Fibroblast of skin of right biceps (primary cell): ENCODE measurements at places on chromosomes 7 and 10.

GRCh38 chr10:126353666-126354065 lies 34.6 kb downstream of the ADAM12 start:
- no peak for DNase-seq

DNA sequence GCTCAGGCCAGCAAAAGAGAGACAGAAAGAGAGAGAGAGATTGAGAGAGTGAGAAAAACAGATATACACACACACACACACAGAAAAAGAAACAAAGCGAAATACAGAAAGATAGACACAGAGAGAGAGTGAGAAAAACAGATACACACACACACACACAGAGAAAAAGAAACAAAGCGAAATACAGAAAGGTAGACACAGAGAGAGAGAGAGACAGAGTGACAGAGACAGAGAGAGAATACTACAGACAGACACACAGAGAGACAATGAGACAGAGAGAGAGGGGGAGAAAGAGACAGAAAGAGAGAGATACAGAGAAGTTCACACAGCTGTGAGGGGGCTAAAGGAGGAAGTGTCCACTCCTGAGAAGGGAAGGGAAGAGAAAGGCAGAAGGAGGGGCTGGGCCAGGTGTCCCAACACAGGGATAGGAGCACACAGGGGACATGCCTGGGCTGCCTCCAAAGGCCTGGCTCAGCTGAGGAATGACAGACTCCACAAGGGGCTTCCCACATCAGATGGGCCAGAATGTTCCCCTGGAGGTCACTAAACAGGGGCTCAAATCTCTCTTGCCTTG lies 4.3 kb downstream of the GCK start:
- DNase-seq: no peak

- DNase-seq: no peak
Measured at GRCh38 chr10:50613150-50613549, 10.6 kb downstream of the SGMS1 start.

- peak; percentile 49 for DNase-seq
Measured at GRCh38 chr10:31912289-31912688, 16.3 kb downstream of the ARHGAP12 start.

DNA sequence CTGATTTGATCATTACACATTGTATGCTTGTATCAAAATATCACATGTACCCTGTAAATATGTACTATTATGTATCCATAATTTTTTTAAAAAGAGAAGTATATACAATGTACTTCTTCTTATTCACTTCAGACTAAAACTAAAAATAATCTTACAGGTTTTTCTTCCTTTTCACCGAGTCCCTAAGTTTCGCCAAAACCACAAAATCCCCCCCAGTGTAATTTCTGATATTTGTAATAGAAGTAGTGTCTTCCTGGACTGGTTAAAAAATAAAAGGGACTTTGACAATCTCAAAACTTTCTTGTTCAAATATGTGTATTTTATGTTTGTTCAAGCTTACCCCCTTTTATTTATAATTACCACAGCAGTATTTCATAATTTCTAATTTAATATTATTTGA lies 23.9 kb downstream of the EPC1 start:
- DNase-seq: no peak

DNA sequence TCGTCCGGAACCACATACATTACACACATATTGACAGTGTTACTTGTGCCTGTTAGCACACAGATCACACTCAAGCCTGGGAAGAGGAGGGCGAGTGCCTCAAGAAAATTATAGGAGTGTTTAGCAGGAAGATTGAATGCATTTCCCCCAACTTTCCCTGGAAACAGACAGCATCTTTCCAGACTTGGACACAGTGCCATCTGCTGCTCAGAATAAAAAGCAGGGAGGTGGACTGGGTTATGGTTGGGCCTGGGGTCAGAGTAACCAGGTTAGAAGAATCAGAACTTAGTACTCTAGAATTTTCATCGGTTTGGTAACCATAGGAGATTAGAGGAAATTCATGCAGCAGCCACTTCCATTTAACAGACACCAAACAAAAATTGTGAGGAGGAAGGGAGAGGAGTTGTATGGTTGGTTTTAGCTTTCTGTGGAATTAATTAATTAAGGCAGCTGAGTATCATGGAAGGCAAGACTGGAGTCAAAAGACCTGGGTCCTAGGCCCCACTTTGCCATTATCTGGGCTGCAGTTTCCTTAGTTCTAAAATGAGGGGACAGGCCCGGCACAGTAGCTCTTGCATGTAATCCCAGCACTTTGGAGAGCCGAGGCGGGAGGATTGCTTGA lies 43.4 kb upstream of the OPTN start:
- DNase-seq: peak; percentile 17

DNA sequence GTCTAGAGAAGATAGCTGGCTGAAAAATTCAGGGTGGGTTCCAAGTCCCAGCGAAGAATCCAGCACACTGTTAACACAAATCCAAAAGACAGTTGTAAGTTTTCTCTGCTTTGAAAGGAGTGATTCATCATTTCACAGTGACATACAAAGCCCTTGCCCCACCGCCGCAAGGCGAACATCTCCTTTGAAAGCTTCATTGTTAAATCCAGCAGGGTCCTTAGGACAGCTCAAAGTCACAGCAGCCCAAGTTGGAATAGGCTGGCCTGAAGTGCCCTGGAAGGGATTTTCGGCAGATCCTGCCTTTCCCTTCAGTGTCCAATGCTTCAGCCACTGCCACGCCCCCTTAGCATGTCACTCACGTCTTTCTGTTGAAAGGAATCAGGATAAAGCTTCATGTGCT lies 526.1 kb downstream of the CALN1 start:
- no peak for DNase-seq

GRCh38 chr7:77855371-77856083 lies 57.0 kb downstream of the PHTF2 start:
- no peak for DNase-seq
